Kidney epithelial cell (primary cell): ENCODE measurements at places on chromosomes 5 and 9. TPM values are rescaled to one million over a fixed set of nuclear protein-coding genes. Genes with fewer than 3 reads are reported as not detected.
A peak's percentile ranks its signal among the peaks of the same experiment; 100 is the strongest.

GPX8 gene
- total RNA-seq, result 42.5 and 59.0 TPM in 2 replicates

CDC25C gene
- total RNA-seq, result 1.9 and 2.0 TPM in 2 replicates

IL9 gene
- total RNA-seq, result not detected in 2 replicates

ADAMTS19 gene
- total RNA-seq, result 0.21 and 0.75 TPM in 2 replicates

- DNase-seq, result no peak
Observed at GRCh38 chr9:5357431-5358105, 17.9 kb upstream of the RLN1 start.

- no peak for DNase-seq
Observed at GRCh38 chr5:36928947-36929346, 52.4 kb downstream of the NIPBL start.

NME5 gene
- 4.6 and 7.9 TPM in 2 replicates for total RNA-seq

DNA sequence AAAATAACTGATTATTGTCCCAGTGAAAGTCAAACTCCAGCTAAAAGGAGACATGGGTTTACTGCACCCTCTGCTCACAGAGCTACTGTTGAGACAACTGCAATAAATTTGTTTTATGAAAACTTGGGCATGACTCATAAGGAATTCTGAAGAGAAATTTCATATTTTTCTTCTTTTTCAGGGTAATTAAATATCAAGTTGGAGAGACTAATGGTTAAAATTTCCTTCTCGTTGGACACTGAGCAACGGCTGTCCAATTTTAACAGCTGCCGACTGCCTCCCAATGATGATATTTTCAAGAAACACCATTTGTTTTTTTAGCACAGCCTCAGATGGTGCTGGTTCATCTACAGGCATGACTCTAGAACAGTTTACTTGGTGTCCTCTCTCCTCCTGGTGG lies 259.2 kb upstream of the RGMB start:
- no peak for DNase-seq

GRCh38 chr9:5608298-5609225 lies 20.3 kb upstream of the RIC1 start:
- DNase-seq, result no peak

GRCh38 chr5:130541617-130542221 lies 623.3 kb downstream of the HINT1 start:
- peak; percentile 54 for DNase-seq

- DNase-seq, result no peak
Observed at GRCh38 chr5:66720780-66721179, 124.6 kb downstream of the MAST4 start.

- DNase-seq, result no peak
Observed at GRCh38 chr9:8429768-8430167, 630.2 kb upstream of the DMAC1 start.

GRCh38 chr5:158861366-158861765 lies 238.3 kb downstream of the EBF1 start:
- DNase-seq, result no peak

DNA sequence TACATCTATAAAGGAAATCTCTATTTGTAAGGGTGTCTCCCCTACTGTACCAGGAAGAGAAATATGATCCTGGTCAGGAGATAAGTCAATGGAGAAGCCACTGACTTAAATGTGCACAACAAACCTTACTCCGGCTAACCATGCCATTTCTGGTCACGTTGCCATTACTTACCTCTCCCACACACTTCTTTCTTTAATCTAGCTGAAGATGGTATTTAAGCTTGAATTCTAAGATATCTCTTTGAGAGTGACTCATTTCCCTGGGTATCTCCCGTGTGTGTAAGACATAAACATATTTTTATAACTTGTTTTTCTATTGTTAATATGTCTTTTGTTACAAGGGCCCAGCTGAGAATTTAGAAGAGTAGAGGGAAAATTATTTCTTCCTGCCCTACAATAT lies 296.6 kb downstream of the SEMA5A start:
- no peak for DNase-seq

DNA sequence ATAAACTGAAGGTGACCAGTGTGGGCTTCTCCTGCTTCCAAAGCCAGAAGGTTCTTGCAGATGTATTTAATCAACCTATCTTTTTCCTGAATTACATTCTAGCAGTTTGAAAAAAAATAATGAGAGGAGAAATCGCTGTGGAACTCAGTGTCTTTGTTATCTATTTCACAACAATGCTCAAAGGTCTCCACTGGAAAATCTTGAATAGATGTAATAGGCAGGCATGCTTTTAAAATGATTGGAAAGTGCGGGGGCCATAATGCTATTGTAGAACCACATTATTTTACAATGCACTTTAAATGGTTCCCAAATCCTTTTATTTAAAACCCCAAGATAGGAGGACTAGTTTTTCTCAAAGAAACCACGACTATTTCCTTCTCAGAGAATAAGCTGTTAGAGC lies 23.3 kb downstream of the ENC1 start:
- DNase-seq, result no peak

GRCh38 chr9:69207503-69207902 lies 33.4 kb downstream of the TJP2 start:
- no peak for DNase-seq
